Stimulated activated naive CD4-positive, alpha-beta T cell treated with Interleukin-2 at 50 U/mL for 16 hours (primary cell): ENCODE measurements at places on chromosomes 2 and 18.

- DNase-seq, result no peak
Observed at GRCh38 chr2:26711457-26712161, 19.1 kb downstream of the KCNK3 start.

- peak; percentile 89 for DNase-seq
Observed at GRCh38 chr2:64831134-64831976, 157.8 kb upstream of the SLC1A4 start.

- no peak for DNase-seq
Observed at GRCh38 chr2:7026742-7027141, 109.5 kb downstream of the RNF144A start.

DNA sequence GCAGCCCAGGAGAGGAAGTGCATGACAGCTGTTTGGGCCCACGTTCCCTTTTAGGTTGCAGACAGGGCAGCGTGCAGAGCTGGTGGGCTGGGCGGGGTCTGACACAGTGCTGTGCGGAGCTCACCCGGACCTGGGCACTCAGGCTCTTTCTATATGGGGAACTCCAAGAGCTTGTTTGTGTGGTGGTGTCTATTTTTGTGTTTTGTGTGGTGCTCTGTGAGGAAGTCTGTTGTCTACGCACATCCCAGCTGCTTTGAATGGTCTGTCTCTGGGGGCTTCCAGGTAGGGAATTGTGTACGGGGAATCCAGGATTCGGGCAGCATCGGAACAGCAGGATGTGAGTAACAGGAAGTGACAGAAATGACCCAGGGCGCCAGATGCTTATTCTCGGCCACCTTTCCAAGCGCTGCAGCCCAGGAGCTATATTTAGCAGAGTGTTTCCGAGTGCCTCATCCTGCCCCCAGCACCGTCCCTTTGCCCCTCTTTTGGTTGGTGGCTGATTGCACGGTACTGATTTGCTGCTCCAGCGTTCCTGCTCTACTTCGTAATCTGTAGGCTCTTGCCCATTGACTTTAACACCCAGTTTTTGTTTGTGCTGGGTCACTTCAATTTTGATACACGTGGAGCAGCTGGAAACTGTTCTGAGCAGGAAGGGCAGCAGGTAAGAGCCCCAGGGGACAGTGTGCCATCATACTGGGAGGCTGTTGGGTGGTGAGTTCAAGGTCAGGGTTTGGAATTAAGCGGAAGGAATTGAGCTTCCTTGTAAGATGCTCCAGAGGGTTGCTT, 64.7 kb downstream of the DGKD start:
- DNase-seq, result peak; percentile 49

DNA sequence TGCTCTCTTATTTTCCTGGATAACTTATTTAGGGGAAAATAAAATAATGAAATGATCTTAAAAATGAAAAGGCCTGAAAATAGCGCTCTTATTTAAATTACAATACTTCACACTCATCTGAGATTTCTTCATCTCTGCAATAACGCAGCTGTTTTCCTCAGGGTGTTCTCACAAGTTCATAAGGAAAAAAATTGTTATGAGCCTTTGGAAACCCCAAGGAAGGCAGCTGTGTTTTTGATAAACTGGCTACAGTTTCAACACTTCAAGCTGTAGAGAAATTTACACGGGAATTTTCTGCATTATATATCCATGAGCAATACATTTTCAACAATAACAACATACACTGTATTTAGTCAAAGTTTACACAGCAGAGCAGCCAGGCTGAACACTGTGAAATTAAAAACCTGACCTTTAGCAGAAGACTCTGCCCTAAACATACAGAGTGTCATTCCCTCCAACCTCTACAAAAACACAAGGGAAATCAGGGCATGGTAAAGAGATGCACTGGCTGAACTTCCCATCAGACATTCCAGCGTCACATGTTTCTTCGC, 959.6 kb downstream of the SLC4A3 start:
- DNase-seq, result no peak

GRCh38 chr2:144084114-144084661, 435.7 kb downstream of the ZEB2 start:
- DNase-seq, result no peak

GRCh38 chr2:53802617-53803151, 15.8 kb downstream of the ERLEC1 start:
- no peak for DNase-seq

DNA sequence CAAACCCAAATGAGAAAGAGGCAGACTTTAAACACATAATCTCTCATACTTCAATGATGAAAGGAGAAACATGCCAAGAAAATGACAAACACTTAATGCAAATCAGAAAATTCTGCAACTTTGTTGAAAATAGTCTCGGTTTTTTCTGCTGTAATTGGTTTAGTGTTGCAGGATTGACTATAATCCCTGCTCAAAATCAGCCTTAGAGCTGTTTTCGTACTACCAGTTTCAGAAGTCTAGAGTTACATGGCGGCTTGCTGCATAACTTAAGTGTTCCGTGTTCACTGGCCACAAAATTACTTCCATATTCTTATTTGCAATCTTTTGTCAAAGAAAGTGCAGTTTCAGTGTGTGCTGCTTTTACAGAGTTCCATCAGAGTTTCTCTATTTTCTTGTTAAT, 48.9 kb upstream of the ITGAV start:
- DNase-seq, result no peak

GRCh38 chr2:105802587-105802986, 57.9 kb downstream of the NCK2 start:
- peak; percentile 71 for DNase-seq

- no peak for DNase-seq
Observed at GRCh38 chr18:45671321-45671720, 52.7 kb upstream of the SLC14A1 start.
